Bone marrow (tissue), 2 donors: ENCODE measurements at places on chromosomes 1 and 21.

DNA sequence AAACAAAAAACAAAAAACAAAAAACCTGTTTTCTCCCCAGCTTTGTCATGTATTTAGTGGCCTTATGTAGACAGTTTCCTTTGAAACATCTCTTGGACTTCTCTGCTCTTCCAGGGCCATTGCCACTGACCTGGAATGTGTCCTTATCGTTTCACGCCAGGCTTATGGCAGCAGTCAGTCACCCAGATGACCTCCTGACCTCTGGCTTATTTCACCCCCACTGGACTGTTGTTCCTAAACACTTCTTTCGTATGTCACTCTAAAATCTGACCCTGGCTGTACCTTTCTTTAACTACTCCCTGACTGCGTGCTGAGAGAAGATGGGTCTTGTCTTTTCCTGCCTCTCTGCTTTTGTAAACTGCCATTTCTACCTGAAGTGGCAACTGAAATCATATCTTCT, 9.1 kb downstream of the LGALS8 start:
- DNase-seq, result no peak

DNA sequence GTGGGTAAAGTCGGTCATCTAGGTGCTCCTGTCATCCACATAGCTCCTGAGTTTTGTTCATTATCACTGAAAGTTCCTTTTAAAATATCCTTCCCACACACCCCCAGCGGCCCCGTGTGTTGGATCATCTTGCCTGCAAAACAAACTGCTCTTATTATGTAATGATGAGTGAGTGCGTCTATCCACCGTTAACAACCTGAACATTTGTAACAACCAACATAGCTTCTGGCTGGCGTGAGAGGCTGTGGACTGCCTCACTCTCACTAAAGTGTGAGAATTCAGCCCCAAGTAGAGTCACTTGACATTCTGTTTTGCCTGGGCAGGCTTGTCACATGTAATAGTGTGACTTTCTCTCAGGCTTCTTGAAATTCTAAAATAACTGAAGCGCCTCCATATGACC, 14.5 kb upstream of the KCNA2 start:
- no peak for DNase-seq

DNA sequence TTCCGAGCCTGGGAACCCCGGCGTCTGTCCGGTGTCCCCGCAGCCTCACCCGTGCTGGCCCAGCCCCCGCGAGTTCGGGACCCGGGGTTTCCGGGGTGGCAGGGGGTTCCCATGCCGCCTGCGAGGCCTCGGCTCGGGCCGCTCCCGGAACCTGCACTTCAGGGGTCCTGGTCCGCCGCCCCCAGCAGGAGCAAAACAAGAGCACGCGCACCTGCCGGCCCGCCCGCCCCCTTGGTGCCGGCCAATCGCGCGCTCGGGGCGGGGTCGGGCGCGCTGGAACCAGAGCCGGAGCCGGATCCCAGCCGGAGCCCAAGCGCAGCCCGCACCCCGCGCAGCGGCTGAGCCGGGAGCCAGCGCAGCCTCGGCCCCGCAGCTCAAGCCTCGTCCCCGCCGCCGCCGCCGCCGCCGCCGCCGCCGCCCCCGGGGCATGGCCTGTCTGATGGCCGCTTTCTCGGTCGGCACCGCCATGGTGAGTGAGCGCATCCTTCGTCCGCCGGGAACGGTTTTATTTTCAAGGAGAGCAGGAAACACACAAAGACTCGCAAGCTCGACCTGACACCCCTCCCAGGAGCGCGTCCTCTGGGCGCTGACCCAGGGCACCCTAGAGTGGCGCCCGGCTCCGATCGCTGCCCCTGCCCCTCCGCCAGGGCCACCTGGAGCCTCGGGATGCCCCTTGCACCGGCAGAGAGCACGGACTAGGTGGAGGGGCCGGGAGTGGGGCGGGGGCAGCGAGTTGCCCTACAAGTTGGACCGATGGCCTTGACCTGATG, at the start of gene ABCG1:
TSS of gene ABCG1 (plus strand) at position 305 of the 770 bp plus-strand sequence. CDS start at position 428, 123 bp downstream.
- DNase-seq, result no peak

- no peak for DNase-seq
These were observed 94.5 kb downstream of the PRDM2 start for GRCh38 chr1:13794231-13795187.

- no peak for DNase-seq
These were observed 63.3 kb downstream of the LHX9 start for GRCh38 chr1:197980457-197980856.

GRCh38 chr1:38139738-38140487, 93.3 kb upstream of the POU3F1 start:
- no peak for DNase-seq

- no peak for DNase-seq
These were observed 88.4 kb downstream of the DPYD start for GRCh38 chr1:97832481-97832880.

GRCh38 chr1:53070621-53071020, 8.6 kb downstream of the PODN start:
- no peak for DNase-seq

DNA sequence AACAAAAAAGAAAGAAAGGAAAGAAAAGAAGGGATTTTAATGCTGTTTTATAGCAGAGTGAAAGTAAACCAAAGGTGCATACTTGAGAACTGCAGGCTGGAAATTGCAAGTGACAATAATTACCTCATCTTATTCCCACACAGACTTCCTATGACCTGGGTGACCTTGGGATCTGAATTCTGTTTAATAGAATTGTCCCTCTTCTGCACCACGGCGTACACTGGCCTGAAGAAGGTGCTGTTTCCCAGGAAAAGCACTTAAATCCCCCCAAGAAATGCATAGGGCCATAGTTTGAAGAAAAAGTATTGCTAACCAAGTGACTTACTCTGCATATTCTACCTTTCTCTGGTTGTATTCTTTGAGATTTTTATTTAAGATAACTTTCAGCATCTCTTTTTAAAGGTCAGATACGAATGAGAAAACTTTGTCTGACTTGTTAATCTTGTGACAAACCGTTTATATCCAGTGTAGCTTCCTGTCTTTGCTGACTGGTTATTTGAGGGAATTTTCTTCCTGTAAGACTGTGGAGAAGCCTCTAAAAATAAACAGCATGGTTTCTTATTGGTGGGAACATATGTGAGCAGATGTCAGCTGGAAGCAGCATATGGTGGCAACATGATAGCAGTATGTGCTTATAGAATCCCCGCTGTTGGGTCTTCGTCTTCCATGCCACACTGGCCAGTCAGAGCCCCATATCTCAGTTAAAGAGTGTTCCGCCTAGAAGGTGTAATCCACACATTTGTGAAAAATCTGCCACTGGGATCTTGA, 16.3 kb downstream of the TGFB2 start:
- no peak for DNase-seq

GRCh38 chr1:167137793-167138510, 44.1 kb downstream of the STYXL2 start:
- DNase-seq, result no peak

- DNase-seq, result no peak
These were observed 46.6 kb upstream of the MAB21L3 start for GRCh38 chr1:116064616-116065015.

- DNase-seq, result no peak
These were observed 346.2 kb upstream of the LYPLAL1 start for GRCh38 chr1:218827486-218827885.

GRCh38 chr1:153682730-153683129, 4.2 kb downstream of the NPR1 start:
- no peak for DNase-seq

DNA sequence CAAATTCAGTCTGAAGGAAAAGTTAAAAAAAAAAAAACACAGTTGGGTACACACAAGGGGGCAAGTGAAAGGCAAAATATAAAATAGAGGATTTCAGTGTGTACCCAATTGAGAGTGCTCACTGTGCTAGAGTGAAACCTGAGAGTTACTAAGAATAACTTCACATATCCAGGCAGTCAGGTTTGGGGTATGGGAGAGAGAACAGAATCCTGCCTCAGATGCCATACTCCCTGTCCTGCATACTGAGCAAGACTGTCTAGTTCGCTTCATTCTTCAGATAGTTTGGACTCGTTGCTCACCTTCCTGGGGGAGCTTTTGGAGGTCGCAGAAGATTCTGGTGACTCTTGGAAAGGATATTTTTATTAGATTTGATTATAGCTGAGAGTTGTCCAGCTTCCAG, 20.4 kb downstream of the CEP85 start:
- no peak for DNase-seq

DNA sequence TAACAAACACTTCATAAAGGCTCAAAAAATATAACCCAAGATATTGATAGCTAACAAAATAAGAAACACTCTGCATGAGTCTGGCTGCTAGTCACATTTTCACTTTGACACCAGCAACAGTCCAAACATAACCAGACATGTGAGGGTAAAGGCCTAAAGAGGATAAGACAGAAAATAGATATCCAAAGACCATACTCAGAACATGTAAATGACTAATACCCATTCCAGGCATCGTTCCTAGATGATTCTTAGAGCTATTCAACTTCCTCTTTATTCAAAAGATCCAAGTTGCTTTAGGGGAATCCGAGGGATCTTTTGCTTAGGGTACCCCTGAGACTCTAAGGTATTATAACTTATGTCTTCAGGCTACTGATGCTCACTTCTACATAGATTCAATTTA, 5.1 kb downstream of the COL24A1 start:
- DNase-seq, result no peak

GRCh38 chr1:154712166-154712810, 104.3 kb upstream of the ADAR start:
- no peak for DNase-seq

DNA sequence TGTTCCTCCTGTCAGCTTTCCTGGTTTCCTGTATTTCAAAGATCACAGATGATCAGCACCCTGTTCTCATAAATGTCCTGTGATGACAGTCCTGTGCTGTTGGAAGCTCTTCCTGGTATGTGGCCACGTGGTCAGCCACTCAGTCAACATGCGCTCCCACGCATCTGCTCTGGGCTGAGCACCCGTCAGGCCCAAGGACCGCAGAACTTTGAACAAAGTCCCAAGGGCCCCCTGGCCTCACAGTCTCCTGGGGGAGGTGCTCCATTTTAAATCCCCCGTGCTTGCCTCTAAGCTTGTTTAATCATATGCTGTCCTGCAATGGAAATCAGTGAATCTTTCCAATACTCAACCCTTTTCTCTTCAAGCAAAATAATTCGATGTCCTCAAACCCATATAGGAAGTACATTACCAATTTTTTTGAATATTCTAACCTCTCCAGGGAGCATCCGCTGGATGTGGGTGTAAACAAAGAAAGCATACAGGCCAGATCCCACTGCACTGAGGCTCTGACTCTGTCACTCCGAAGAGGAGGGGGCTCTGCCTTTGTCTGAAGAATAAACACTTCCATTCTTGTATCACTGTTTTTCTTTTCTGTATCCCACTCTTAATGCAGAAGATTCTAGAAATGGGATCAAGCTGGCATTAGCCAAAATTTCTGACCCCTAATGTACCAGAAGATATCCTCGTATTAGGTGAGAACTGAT, 250.3 kb downstream of the SDCCAG8 start:
- no peak for DNase-seq

DNA sequence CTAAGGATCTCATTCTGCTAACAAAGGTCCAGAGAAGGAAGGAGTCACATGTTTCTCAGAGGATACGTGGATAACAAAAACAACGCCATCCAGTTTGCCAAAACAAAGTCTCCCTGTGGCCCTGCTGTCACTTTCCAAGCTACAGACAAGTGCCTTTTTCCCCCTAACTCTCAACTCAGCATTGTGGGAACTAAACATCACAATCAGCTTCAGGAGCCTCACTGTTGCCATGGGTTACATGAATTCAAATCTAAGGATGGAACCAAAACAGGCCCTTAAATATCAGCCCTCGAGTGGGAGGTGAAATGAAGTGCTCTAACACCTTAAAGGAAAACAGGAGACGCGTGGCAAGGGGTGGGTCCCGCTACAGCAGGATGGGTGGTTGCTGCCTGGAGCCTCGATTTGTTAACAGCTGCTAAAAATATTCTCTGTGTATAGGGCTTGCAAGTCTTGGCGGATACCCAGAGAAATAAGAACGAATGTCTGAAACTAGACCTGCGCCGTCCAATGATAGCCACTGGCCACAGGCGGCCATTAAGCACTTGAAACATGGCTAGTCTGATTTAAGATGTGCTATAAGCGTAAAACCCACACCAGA, 66.4 kb upstream of the SOD1 start:
- DNase-seq, result no peak

DNA sequence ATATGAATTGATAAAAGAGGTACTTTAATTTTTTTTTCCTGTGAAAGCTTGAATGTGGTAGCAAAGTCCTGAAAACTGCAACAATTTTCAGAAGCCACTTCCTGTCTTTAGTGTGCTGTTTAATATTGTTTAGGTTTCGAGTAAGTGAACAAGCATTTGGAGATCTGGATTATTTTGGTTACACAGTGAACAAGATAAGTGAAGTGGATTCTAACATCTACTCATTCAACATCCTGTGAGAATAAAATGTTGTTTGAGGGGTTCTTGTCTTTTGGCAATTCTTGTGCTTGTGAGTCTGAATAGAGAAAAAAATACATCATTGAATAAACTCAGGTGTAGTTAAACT, 35.2 kb upstream of the PLA2G4A start:
- no peak for DNase-seq
